Type B pancreatic cell (in vitro differentiated cells): ENCODE measurements at places on chromosomes 11 and 22. TPM values are rescaled to one million over a fixed set of nuclear protein-coding genes. Genes with fewer than 3 reads are reported as not detected.

The CABP4 gene
- total RNA-seq, result not detected in 2 replicates

The C11orf42 gene
- total RNA-seq, result not detected in 2 replicates

DNA sequence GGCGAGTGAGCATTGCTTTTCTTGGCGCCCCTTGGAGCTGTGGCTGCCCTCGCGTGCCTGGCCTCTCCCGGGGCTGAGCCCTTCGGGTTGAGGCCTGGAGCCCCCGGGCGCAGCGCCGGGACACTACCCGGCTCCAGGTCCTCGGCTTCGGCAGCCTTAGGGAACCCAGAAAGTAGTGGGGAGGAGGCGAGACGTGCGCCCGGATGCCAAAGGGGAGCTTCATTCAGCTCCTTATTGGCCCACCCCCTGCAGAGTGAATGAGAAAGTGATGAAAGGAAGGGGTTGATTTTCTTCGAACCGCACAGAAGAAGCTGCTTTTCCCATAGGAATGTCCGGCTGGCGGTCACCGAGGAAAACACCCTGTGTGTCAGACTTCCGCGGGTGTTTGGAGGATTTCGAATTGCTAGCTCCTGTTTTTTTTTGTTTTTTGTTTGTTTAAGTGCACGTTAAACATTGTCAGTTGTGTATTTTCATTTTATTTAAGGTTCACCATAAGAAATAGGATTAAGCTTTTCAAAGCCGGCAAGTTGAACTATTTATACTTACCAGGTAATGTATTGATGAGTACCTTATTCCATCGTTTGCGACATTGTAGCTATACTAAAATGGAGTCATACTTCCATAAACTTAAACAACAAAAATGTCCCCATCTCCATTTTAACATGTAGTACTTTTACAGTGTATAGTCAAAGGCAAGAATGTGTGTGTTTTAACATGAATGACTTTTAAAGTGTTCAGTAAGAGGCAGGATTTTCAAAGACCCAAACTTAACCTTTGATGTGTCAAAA lies 841 bp upstream of the EIF4G2 start:
- peaks cover 27% of the 10 kb centered on the region for H3K4me1 ChIP-seq
- H3K36me3 ChIP-seq, result peaks cover 29% of the 10 kb centered on the region
- no peak for DNase-seq
- peak overlapping the region; percentile 95 for H3K27ac ChIP-seq
- peak overlapping the region; percentile 97 for H3K4me3 ChIP-seq
- H3K27me3 ChIP-seq, result peaks cover 3% of the 10 kb centered on the region

DNA sequence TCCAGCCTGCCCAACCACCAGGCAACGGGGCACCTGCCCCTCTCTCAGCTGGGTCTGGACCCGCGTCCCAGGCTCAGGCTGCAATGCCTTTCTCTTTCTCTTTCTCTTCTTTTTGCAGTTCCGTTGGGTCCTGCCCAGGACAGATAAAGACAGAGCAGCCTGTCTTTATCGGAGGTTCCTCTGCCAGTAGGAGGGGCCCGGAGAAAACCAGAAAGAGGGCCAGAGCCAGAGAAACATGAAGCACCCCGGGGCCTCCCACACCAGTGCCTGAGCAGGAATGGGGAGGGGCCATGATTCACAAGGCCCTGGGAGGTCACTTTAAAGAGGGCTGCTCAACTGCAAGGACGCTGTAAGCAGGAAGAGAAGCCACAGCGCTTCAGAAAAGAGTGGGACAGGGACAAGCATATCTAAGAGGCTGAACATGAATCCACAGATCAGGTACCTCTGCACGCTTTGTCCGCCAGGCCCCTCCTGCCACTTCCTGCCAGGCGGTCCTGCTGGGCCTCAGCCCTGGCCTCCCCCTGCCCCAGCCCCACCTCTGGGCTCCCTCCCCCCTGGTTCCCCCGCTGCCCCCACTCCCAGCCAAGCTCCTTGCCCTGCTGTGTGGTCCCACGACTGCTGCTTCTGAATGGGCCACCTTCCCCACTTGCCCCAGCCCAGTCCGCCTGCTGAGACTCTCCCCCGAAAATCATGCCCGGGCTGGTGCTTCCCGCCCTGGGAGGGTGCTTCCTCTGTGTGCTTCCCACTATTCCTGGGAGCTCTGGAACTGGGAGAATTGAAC lies at the start of gene APOBEC3C:
APOBEC3C (plus strand) TSS at position 316 of the 781 bp plus-strand sequence; CDS start at position 422, 106 bp downstream.
- peak; percentile 76 for DNase-seq
- peak within 1 kb of the TSS; percentile 90 for H3K4me3 ChIP-seq
- H3K4me1 ChIP-seq, result peaks cover 36% of the 10 kb centered on the region
- H3K36me3 ChIP-seq, result no peaks in the 10 kb centered on the region
- H3K27ac ChIP-seq, result peak within 1 kb of the TSS; percentile 95

GRCh38 chr11:64093233-64094039 lies 57.7 kb downstream of the FLRT1 start:
- H3K4me3 ChIP-seq, result no peak overlapping the region
- no peaks in the 10 kb centered on the region for H3K36me3 ChIP-seq
- no peak overlapping the region for H3K27ac ChIP-seq
- no peak for DNase-seq
- peaks cover 37% of the 10 kb centered on the region for H3K4me1 ChIP-seq
- peaks cover 11% of the 10 kb centered on the region for H3K27me3 ChIP-seq

DNA sequence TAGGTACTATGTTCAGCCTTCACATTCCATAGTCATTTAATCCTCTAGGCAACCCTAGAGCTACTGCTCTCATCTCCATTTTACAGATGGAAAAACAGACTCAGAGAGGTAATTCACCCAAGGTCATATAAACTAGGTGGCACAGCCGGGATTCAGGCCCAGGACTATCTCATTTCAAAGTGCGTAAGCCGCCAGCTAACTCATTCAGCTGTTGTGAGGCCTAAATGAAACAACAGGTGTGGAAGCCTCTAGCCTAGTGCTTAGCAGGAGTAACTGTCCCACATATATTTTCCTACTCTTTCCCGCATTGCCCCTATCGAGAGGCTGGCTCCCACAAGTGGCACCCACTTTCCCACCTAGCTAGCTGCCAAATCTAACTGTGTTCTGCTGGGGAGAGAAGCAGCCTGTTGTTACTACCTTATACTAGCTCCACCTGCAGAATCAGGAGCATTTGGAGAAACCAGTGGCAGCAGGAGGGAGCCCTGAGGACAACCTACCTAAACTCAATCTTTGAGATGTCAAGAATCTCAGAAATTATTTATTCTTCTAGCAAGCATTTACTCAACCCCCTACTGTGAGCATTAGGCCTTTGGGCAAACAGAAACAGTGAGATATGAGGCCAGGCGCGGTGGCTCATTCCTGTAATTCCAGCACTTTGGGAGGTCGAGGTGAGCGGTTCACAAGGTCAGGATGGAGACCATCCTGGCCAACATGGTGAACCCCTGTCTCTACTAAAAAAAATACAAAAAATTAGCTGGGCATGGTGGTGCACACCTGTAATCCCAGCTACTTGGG lies 20.9 kb downstream of the PRG3 start:
- H3K36me3 ChIP-seq, result no peaks in the 10 kb centered on the region
- DNase-seq, result no peak
- H3K27me3 ChIP-seq, result peaks cover 11% of the 10 kb centered on the region

- peaks cover 26% of the 10 kb centered on the region for H3K4me1 ChIP-seq
- peak overlapping the region; percentile 3 for H3K4me3 ChIP-seq
- DNase-seq, result no peak
- peak overlapping the region; percentile 1 for H3K27ac ChIP-seq
These were observed 13.2 kb upstream of the SHISAL1 start for GRCh38 chr22:44325718-44326490.

- no peaks in the 10 kb centered on the region for H3K36me3 ChIP-seq
- H3K27me3 ChIP-seq, result peaks cover 10% of the 10 kb centered on the region
- no peak for DNase-seq
- no peak overlapping the region for H3K27ac ChIP-seq
- H3K4me1 ChIP-seq, result peaks cover 4% of the 10 kb centered on the region
These were observed 297.7 kb upstream of the FAT3 start for GRCh38 chr11:91926965-91927364.

- H3K4me3 ChIP-seq, result no peak overlapping the region
- no peak overlapping the region for H3K27ac ChIP-seq
- H3K27me3 ChIP-seq, result no peaks in the 10 kb centered on the region
- no peaks in the 10 kb centered on the region for H3K36me3 ChIP-seq
- H3K4me1 ChIP-seq, result peaks cover 5% of the 10 kb centered on the region
These were observed 35.3 kb downstream of the NEU3 start for GRCh38 chr11:75024068-75024449.

DNA sequence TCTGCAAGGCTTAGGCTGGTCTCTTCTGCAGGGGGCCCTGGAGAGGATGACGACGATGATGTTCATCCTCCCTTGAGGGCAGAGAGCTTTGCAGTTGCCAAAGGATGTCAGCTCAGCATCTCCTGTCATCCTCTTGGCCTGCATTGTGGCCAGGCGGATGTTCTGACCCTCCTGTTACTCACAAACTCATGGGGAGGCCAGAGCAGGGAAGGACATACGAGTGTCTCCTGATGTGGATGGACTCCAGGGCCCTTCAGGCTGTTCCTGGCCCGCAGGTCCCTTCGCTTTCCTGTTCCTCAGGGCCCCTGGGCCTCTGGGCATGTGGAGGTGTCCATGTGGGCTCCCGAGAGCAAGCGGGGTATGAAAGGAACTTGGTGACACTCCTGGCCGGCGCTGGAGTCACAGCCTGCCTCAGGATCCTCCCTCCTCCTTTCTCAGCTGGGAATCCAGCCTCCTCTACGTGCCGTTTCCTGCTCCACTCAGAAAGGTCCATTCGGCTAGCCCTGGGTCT lies 8.5 kb downstream of the ADORA2A start:
- H3K27ac ChIP-seq, result no peak overlapping the region
- H3K27me3 ChIP-seq, result no peaks in the 10 kb centered on the region
- H3K4me3 ChIP-seq, result no peak overlapping the region
- peaks cover 3% of the 10 kb centered on the region for H3K36me3 ChIP-seq
- peaks cover 16% of the 10 kb centered on the region for H3K4me1 ChIP-seq

DNA sequence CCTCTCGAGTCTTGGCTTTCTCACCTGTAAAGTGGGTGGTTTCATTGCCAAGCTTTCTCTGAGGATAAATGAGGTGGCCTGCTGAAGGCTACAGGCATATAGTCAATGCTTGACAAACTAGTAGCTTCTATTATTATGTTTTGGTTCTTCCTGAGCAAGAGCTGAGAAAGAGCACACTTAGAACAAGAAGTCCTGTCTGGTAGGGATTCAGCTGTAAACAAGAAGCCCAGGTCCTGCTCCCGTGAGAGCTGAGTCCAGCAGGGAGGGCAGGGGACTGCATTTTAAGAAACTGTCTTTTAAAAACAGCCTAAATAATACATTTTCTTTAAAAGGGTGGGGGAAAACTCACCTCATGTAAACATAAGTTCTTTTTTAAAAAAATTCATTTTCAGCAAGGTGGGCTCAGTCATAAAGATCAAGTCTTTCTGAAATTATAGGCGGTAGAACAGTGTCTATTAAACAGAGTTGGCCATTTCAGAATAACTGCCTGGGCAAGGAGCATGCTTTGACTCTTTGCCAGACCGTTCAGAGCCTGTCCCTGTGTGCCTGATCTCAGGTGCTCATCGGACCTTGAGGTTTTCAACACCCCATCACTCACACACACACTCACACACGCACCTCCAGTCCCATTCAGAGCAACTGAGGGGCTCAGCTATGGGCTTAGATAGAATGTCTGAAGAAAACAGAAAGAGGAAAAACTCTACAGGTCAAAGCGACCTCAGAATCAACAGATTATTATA lies 29.2 kb upstream of the MYO18B start:
- H3K4me3 ChIP-seq, result no peak overlapping the region
- peaks cover 7% of the 10 kb centered on the region for H3K36me3 ChIP-seq
- DNase-seq, result no peak
- peaks cover 13% of the 10 kb centered on the region for H3K4me1 ChIP-seq
- H3K27me3 ChIP-seq, result no peaks in the 10 kb centered on the region

DNA sequence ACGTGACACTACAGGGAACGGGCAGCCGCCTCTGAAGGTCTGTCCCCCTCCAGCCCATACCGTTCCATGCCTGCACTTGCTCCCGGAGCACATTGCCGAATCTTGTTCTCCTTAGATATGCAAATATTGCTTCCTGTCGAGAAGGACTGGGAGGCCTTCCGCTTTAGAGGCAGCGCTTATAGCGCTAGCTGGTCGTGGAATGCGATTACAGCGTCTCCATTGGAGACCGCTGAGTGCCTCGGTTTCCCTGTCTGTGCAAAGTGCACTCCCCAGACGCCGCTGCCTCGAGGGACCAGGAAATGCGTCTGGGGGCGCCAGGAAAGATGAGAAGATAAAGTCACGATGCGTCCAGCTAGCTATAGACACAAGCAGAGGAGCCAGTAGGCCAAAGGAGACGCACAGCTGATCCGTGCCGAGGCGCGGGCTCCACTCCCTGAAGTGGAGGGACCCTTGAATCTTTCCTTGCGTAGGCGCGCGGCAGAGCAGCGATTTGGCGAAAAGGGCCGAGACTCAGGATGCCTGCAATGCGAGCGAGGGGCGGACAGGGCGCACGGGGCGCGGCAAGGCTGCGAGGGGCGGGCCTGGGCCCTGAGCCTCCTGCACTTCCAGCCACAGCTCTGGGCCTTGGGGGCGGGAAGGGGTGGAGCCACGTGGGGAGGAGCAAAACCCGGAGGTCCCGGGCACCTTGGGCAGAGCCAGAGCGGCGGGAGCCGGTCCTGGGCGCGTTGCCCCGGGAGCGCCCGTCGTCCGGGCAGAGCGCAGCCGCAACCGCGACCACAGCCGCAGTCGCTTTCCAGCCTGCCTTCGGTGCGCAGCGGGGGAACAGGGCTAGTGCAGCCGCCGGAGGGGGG lies at the start of gene RASSF10:
RASSF10 (plus strand) TSS at position 692 of the 851 bp plus-strand sequence. CDS start 261 bp downstream, outside the sequence.
- H3K4me1 ChIP-seq, result peaks cover 38% of the 10 kb centered on the region
- H3K4me3 ChIP-seq, result peak within 1 kb of the TSS; percentile 92
- peak; percentile 87 for DNase-seq
- peak within 1 kb of the TSS; percentile 89 for H3K27ac ChIP-seq

- H3K4me1 ChIP-seq, result peaks cover 12% of the 10 kb centered on the region
- H3K27me3 ChIP-seq, result peaks cover 11% of the 10 kb centered on the region
These were observed 3.0 kb downstream of the MLC1 start for GRCh38 chr22:50082197-50082715.

DNA sequence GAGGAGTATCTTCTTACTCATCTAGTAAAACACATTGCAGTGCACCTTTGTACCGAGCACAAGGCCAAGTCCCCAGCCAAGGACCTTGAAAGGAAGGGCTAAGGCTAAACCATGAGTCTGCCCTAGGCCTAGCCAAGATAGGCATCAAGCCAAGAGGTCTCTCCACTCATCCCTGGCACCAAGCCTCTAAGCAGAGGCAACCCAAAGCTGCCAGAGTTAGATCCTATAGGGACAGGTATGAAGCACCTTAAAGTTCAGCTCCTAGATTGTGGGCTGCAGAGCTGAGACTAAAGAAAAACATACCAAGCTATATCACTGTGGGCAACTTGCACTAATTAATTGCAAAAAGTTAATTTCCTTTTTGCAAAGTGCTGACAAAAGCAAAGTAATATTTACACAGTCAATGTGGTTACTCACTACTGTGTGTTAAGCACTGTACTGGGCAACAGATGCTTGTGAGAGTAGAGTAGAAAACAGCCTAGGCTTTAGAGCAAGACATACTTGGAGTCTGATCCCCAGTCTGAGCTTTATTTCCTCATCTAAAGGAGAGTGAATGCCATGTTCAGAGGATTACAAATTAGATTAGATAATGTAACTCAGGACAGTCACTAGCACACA lies 7.2 kb downstream of the COA4 start:
- no peak overlapping the region for H3K4me3 ChIP-seq
- H3K27ac ChIP-seq, result peak overlapping the region; percentile 40
- no peaks in the 10 kb centered on the region for H3K27me3 ChIP-seq
- no peak for DNase-seq
- H3K36me3 ChIP-seq, result peaks cover 14% of the 10 kb centered on the region
